Activated CD4-positive, alpha-beta T cell treated with anti-CD3 and anti-CD28 coated beads for 48 hours (primary cell): ENCODE measurements at places on chromosomes 13 and 19.

- no peak for DNase-seq
These were observed 698.7 kb downstream of the SLITRK5 start for GRCh38 chr13:88369866-88370265.

DNA sequence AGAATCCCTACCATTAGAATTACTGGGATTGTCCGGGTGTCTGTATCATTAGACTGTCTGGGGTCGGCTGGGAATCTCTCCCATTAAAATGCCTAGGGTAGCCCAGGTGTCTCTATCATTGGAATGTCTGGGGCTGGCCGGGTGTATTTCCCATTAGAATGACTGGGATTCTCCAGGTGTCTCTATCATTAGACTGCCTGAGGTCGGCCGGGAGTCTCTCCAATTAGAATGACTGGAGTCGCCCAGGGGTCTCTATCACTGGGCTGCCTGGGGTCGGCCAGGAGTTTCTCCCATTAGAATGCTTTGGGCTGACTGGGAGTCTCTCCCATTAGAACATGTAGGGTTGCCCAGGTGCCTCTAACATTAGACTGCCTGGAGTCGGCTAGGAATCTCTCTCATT, 1560.7 kb downstream of the UQCRFS1 start:
- DNase-seq = no peak

GRCh38 chr13:87941226-87941625, 270.1 kb downstream of the SLITRK5 start:
- no peak for DNase-seq

- no peak for DNase-seq
These were observed 149.4 kb upstream of the FBXL3 start for GRCh38 chr13:77176350-77176749.

GRCh38 chr19:54478677-54479266, 5.7 kb upstream of the CDC42EP5 start:
- peak; percentile 41 for DNase-seq

GRCh38 chr19:16562608-16563025, 9.6 kb downstream of the SLC35E1 start:
- no peak for DNase-seq

GRCh38 chr19:42286349-42287016, 15.4 kb upstream of the PRR19 start:
- no peak for DNase-seq

DNA sequence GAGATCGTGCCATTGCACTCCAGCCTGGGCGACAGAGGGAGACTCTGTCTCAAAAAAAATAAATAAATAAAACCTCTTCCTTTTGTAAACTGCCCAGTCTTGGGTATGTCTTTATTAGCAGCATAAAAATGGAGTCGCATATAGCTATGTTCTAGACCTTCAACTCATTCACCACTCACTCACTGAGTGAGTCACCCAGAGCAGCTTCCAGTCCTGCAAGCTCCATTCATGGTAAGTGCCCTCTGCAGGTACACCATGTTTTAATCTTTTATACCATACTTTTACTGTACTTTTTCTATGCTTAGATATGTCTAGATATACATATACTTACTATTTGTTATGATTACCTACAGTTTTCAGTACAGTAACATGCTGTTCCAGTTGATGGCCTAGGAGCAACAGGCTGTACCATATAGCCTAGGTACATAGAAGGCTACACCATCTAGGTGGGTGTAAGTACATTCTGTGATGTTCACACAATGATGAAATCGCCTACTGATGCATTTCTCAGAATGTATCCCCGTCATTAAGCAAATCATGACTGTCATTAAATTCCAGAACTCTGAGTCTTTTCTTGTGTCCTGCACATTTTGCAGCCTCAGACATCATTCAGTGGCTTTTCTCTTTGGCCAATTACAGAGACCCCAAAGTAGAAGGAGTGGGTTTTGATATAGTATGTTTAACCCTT, 13.7 kb upstream of the FARP1 start:
- no peak for DNase-seq

- no peak for DNase-seq
These were observed 292.1 kb upstream of the MAB21L1 start for GRCh38 chr13:35768551-35768950.

DNA sequence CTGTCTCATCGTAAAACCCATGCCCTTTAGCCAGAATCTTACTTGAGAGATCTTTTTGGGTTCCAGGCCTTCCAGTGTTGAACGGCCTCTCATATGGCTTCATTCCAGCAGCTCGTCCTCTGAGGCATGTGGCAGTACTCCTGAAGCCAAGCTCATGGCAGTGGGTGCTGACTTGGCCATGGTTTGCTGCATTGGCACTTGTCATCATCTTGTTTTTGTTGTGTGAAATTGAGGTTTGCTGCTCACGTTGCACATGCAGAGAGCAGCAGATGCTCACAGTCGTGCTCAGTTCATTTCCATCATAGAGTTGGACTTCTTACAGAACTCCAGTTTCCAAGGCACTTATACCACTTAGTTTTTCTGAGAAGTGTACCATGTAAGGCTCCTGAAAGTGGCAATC, 14.9 kb downstream of the TEX29 start:
- DNase-seq = no peak

- peak; percentile 46 for DNase-seq
These were observed 693 bp downstream of the XPO4 start for GRCh38 chr13:20901668-20902437.

DNA sequence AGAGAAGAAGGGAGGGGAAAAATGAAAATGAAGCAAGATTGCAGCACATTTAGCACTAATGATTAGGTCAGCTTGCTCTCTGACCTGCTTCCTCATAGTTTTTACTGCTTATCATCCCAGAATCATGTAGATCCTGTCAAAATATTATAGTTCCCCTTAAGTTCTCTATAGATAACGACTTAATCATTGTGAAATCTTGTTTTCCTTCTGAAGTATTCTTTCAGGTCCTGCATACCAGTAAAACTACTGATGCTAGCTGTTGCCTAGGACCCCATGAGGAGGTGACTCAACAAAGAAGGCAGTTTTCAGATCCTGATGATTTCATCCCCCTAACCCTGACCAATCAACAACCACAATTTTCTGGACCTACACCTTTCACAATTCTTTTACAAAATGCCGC, 1131.7 kb downstream of the SLITRK5 start:
- DNase-seq = no peak

- no peak for DNase-seq
These were observed 95.4 kb downstream of the CYSLTR2 start for GRCh38 chr13:48749144-48749543.

- DNase-seq = peak; percentile 67
These were observed 3.9 kb downstream of the TMEM147 start for GRCh38 chr19:35549174-35549788.

DNA sequence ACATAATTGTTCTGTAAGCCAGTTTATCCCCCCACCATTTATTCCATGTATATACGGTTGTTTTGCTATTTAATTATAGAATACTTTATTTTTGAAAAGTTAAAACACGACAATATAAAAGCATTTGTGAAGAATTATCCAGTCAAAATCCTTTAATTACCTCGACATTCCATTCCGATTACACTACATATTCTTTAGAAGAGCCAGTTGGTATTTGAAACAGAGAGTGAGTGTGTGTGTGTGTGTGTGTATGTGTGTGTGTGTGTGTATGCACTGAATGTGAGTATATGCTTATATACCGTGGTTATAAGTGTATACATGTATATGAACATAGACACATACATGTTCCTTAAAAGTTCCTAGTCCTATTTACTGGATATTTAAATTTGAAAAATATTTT, 87.8 kb upstream of the KLF5 start:
- DNase-seq = no peak

- no peak for DNase-seq
These were observed 158.7 kb downstream of the OXGR1 start for GRCh38 chr13:96835546-96835945.

- DNase-seq = no peak
These were observed 20.8 kb downstream of the RANBP3 start for GRCh38 chr19:5957170-5957569.

DNA sequence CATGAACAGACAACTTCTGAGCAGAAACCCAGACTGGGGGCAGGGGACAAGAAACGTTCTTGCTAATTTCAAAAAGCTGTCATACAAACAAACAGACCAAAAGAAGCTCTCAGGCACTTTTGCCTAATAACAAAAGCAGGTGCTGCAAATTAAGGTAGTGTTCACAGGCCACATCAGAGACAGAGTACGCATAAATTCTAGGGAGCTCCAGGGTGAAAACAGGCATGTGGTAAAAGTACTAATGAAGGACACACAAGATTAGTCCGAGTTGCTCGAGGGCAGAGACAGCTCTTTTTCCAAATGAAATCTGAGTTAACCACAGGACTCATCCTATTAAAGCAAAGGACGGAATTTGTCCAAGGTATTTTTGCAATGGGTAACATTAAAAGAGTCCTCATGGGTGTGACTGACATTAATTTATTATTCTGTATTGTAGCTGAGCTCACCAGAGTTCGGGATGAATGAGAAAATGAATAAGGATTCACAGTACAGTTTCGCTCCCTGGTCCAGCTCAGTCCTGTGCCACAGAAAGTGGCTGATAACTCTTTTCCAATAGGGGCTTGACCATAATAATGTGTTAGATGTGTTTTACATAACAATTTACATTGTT, 197.3 kb downstream of the LHFPL6 start:
- DNase-seq = no peak

- no peak for DNase-seq
These were observed 350.9 kb upstream of the NBEA start for GRCh38 chr13:34591129-34591528.

GRCh38 chr13:73902296-73902695, 231.9 kb downstream of the KLF12 start:
- no peak for DNase-seq

DNA sequence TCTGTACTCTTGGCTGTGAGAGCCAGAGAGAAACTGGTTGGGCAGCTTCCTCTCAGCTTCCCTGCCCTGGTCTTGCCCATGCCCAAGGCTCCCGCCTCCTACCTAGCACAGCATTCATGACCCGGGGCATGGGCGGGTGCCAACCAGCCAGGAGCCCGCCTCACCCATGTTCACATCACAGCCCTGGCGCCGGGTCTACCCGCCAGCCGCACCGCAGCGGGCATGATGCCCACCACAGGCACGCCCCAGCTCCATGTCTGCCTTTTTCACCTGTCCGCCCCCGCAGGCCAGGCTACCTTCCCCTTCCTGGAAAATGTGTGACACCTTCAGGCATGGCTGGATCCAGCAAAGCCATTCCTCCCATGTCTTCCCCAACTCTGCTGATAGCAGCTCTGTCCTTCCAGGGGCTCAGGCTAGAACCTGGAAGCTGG, 42.1 kb downstream of the PTPRS start:
- no peak for DNase-seq

DNA sequence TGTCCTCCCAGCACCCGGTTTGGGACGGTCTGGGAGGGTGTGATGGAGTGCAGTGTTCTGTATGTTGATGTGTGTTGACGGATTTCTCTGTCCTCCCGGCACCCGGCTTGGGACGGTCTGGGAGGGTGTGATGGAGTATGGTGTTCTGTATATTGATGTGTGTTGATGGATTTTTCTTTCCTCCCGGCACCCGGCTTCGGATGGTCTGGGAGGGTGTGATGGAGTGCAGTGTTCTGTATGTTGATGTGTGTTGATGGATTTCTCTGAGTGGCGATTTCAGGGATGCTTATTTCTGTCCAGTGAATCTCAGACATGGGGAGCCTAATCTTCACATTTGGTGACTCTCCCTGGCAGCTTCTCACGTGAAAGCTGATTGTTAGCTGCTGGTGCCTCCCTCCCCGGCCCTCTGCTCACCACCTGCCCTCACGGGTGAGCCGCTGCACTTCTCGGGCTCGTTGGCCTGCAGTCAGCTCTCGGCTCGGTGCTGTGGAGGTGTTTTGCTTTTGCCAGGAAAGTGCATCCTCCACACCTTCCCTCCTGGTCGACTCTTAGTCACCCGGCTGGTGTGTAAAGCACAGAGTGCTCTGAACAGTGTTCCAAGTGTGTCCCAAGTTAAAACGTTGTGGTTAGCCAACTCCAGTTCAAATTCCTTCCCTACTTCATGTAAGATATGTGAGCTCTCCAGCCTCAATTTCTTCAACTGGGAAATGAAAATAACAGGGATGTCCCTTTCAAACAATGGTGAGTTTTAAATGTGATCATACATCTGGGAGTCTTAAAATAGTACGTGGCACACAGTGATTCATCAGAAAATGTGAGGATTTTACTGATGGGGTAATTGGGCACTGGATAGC, 54.6 kb downstream of the ATP11A start:
- no peak for DNase-seq

- no peak for DNase-seq
These were observed 2662.4 kb upstream of the PCDH20 start for GRCh38 chr13:64078025-64078424.

DNA sequence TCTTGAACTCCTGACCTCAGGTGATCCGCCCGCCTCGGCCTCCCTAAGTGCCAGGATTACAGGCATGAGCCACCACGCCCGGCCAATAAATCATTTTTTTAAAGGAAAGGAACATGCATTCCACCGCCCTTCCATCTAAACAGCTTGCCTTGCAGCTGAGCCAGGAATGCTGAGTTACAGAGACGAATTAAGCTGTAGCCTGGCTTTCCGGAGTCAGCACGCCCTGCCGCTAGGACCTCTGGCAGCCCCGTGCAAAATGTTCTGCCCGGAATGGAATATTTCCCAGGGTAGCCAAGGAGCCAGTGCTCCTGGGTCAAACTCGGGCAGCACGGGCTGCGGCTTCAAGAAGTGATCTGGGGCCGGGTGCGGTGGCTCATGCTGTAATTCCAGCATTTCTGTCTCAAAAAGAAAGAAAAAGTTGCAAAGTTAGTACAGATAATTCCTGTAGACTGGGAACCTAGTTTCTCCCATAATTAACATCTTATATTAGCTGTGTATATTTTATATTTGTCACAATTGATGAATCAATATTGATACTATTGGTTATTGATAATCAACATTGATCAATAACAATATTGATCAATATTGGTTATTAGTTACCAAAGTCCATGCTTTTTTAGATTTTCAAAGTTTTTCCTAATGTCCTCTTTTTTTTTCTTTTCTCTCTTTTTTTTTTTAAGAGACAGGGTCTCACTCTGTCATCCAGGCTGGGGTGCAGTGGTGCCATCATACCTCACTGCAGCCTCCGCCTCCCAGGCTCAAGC, 19.2 kb downstream of the ATCAY start:
- no peak for DNase-seq

- DNase-seq = no peak
These were observed 1210.1 kb downstream of the DIAPH3 start for GRCh38 chr13:58953638-58954037.

GRCh38 chr13:48873587-48873986, 102.1 kb upstream of the FNDC3A start:
- no peak for DNase-seq

DNA sequence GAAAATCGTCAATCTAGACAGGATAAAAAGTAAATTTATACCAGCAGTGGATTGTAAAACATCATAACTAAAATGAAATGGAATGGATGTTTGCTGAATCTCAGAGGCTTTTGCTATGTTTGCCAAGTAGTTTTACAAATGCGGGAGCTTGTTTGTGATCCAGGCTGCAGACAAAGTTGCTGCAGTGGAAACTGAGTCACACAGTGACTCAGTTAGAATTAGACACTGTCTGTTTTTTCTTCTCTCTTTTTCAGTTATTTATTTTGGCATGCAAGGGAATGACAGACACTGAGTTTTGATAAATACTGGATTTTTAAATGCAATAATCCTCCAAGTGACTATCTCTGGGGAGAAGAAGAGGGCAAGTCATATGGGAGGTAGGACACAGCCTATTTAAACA, 4.6 kb upstream of the PNMA8A start:
- DNase-seq = no peak
